DMS 273 treated with DMSO at 0.1 percent for 48 hours (cell line): ENCODE measurements at places on chromosomes 13 and 19.

DNA sequence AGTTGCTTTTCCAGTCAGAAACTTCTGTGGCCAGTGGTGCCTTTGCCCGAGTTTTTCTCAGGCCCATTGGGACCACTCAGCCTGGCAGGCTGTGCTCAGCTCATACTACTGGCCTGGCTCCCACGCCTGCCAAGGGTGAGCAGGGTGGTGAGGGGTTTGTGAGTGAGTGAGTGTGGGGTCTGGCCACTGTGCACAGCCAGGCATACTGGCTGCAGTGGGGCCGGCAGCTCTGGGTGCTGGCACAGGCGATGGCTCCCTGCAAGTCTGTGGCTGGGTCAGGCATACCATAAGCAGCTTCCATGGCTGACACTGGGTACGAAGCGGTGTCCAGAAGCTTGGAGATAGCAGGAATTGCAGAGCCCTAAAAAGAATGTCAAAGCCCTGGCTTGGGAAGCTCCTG, 161.0 kb downstream of the SLITRK6 start:
- no peak for DNase-seq

GRCh38 chr13:79919091-79919490, 421.8 kb downstream of the SPRY2 start:
- no peak for DNase-seq

DNA sequence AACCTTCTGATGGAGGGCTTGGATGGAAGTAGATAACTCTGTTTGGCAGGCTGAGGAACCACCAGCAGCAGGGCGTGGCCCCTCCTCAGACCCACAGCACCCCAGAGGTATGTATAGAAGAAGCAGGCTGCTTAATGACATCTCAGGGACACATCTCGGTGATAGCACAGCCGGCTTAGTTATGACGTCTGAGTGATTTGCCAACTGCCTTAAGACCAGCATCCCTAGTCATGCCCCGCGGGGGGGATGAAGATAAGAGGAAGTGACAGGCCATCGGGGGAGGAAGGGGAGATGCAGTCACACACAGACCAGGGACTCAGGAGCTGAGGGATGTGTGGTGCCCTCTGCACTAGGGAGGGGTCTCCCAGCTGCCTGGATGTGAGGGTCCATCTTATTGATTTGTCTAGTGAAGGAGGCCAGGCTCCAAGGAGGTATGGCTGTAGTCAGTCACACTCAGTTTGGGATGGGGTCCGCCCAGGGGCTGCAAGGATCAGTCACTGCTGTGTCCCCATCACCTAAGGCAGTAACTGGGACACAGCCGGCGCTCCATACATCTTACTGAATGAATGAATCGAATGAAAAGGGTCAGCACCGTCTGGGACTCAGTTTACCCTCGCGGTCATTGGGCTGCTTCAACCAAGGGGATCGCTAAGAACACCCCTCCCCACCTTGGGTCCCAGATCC, 19.2 kb upstream of the ERCC1 start:
- DNase-seq = no peak

GRCh38 chr13:36675213-36675536, 1.4 kb downstream of the SERTM1 start:
- no peak for DNase-seq

GRCh38 chr19:55611983-55612645, 6.7 kb downstream of the ZNF865 start:
- no peak for DNase-seq

DNA sequence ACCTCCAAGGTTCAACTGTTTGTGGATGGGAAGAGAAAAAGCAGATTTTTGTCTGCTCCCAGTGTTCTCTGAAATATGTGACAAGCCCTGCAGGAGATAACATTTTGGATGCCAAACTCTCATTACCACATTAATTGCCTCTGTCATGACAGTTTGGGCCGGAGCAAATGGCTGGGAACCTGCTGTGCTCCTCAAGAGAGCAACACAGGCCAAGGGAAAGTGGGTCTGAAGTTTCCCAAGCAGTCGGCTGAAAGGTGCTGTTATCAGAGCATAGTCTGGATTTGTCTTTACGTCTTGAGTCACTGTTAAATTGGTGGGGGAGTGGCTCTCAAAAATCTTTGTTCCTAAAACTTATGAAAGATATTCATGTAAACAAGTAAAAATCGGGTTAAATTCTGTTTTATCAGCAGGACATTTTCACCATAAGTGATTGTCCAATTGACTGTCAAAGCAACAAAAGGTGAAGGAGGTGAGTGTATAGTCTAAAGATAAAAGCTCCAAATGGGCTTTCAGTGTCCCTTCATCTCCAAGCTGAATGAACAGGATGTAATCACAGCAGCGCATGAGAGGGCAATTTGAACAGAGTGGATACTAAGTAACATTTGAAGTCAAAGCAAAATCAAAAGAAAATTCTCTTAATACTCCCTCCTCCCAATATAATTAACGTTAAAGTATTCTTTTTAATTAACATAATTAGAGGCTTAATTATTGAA, 844.8 kb downstream of the PCDH17 start:
- DNase-seq = no peak

DNA sequence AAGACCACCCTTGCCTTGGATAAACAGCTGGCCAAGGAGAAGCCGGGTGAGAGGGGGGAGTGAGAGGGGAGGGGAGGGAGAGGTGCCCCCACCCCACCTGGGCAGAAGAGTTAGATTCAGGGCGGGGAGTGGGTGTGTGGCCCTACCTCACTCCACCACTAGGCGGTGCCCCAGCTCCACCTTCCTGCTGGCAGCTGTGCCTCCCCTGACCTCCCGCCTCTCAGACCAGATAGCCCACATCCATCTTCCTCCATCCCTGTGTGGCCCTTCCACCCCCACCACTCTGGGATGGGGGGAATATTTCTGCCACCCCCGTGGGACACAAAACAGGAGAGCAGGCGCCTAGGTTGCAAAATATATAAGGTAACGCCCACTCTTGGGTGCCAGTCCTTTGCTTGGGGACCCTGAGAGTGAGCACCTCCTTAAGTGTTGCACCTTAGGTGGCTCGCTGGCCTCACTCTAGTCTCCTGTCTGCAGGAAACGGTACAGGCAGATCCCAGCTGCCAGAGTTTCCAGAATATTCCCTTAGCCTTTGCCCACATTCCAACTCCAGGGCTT, 13.8 kb upstream of the EHD2 start:
- DNase-seq = no peak

DNA sequence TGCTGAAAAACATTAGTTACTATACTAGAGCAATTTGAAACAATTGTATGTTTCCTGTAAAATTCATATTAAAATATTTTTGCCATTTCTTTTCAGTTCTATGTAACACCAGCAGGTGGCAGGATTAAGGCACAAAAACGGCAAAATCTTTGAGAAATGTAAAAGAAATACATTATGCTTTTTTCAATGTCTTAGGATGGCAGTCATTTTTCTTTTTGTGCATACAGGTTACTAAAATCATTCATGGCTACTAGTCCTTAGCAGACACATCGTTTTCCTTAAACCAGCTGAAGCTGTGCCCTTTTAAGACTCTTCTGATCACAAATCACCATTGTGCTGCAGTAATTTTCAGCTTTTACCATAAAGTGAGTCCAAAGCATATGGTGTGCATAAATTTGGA, 800.7 kb upstream of the SLITRK5 start:
- DNase-seq = no peak

- no peak for DNase-seq
Observed at GRCh38 chr19:34051255-34051654, 121.0 kb upstream of the LSM14A start.

DNA sequence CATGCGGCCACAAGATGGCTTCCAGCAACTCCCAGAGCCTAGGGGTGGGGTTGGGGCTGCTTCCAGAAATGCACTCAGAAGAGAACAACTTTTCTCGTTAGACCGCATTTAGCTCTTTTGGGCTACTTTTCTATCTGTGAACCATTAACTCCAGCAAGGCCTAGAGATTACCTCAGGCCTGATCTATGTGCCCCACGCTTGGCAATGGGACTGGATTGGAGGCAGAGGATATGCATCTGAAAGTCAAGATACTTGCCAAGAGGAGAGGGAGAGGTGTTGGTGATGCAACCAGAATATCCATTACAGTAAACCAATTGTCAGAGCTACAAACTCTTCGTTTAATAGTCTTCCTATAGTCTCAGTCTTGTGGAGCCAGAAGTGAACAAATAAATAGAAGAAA, 177.7 kb downstream of the TDRD3 start:
- no peak for DNase-seq

DNA sequence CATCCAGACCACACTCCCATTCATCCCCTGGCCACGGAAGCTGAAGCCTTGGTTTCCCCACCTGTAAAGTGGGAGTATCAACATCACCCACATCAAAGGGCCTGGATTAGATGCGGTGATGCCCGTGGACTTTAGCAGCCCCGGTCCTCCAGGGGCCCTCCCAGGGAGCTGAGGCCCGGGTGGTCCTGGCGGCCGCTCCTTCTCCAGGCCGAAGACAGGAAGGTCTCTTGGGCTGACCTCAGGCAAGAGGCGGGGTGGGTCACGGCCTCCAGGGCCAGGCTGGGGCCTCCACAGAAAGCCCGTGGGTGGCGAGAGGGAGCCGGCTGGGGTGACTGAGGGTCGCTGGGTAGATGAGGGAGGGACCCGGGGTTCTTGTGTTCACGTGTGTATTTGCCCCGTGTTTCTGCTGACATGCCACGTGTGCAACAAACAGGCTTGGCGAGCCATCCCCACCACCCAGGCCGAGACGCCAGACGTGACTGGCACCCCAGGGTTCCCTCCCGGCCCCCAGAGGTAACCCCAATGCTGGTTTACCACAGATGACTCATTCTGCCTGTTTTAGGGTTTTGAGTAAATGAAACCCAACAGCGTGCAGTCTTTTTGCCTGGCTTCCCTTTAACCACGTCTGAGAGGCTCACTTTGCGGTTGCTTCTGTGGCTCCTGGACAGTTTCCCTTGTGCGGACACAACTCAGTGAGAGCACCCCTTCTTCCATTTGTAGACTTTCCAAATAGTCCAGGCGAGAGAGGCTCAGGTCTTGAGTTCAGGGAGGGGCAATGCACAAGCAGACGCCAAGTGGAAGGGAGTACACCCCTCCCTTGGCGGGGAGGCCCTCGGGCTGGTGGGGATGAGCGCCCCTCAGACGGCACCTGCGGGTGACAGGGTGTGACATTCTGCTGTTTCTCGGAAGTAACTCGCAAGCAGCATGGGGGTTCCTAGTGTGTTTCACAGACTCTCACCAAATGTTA, 42.9 kb downstream of the C13orf46 start:
- DNase-seq = no peak

- DNase-seq = no peak
Observed at GRCh38 chr19:55481148-55481793, 3.7 kb upstream of the NAT14 start.

DNA sequence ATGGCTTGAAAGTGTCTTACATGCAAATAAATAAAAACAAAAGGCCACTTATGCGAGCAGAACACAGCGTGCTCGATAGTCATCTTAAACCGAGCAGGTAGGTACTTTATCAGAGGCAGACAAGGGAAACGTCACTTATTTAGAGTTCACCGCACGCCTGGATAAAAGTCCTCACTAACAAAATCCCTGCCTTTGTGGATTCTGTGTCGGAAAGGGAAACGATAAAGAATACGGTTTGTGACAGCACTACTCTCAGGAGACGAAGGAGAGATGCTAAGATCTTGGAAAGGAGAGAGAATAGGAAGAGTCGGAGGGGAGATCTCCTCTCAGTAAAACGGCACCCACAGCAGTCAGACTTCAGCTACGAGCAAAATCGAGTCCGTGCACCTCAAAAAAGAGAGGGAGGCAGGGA, 581 bp downstream of the RCBTB1 start:
- DNase-seq = no peak

GRCh38 chr19:48170817-48171347, 402 bp downstream of the ZSWIM9 start:
- DNase-seq = no peak

GRCh38 chr13:67091603-67092002, 138.5 kb downstream of the PCDH9 start:
- no peak for DNase-seq

- DNase-seq = no peak
Observed at GRCh38 chr13:80547885-80548825, 207.2 kb upstream of the SPRY2 start.
